ENCODE measurements at places on chromosomes 4 and X.

DNA sequence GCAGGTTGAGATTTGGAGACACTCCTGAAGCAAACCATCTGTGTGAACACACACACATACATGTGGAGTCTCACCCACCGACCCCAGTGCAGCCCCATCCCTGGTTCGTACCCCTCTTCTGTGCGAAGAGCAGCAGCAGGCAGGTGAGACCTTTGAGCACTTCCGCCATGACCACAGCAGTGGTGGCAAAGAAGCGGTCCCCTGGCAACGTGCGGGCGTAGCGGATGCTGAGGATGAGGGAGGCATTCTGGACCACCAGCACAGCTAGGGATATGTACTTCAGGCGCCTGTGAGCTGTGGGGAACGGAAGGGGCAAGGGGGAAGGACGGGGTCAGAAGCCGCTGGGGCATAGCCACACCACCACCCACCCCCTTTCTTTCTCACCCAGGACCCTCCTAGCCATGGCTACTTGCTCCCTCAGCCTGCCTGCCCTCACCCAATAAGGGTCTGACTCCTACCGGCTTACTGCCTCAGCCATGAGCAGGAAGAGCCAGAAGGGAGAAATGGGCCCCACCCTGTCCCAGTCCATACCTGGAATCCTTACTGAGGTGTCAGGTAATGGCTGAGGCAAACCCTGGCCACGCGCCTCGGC is 1.6 kb downstream of the SLC35A2 start:
- DNase-seq: no peak

- DNase-seq: no peak
These were observed 60.1 kb upstream of the ADRA2C start for GRCh38 chr4:3706111-3706511.

- DNase-seq: no peak
These were observed 66.3 kb downstream of the PPP3CA start for GRCh38 chr4:101280866-101281600.

DNA sequence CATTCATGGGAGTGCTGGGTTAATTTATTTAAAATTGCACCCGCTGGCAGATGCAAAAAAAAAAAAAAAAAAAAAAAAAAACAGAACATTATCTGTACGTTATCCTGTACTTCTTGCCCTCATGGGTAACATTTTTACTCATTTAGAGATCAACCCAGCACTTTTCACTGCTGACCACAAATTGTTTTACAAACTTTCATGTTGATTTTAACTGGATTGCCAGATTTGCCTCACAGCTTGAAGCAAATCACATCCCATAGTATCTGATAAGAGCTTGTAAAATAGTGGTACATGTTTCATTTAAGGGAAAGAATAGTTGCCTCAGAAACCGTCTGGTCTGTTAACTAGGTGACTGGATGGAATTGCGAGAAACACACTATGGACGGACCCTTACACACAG is 640.8 kb downstream of the TRIML1 start:
- no peak for DNase-seq

GRCh38 chr4:112127048-112127637 is 18.1 kb upstream of the FAM241A start:
- no peak for DNase-seq

GRCh38 chr4:137226900-137227299 is 305.4 kb downstream of the PCDH18 start:
- no peak for DNase-seq

All from stimulated activated CD8-positive, alpha-beta memory T cell treated with anti-CD3 and anti-CD28 coated beads, Interleukin-2, amount 100 ng/mL, for 1 hour (primary cell).